ENCODE measurements at places on chromosomes 5 and 9.

DNA sequence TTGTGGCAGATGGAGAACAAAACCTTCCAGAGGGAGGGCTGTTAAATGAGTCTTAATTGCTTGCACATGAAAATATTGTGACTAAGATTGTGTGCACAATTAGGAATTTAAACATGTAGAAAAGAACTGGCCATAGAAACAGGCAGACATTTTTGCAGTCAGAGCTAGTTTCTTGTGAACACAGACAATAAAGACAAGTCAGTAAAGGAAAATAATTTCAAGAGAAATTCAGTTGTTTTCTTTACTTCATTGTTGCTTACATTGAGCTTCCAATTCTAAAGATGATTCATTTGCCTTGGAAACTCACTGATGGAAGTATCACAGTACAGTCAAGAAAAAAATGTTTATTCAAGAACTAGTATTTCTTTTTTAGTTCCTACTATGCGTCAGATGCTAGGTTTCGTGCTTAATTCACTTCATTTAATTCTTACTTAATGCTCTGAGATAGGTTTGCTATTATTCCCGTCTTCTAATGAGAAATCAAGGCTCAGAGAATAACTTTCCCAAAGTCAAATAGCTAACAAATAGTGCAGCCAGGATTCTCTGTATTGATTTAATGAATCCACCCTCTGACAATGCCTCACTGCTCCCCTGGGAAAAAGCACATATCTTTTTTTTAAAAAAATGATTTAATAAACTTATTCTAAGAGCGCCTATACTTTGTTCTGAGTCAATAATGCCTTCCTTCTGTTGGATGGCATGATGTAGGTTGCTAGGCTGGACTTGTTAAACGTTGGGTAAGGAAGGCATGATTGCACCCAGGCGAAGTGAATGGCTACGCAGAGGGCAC, 581.4 kb downstream of the RAB3C start:
- no peak for DNase-seq

- no peak for DNase-seq
Observed at GRCh38 chr5:4348919-4349318, 753.3 kb downstream of the IRX1 start.

DNA sequence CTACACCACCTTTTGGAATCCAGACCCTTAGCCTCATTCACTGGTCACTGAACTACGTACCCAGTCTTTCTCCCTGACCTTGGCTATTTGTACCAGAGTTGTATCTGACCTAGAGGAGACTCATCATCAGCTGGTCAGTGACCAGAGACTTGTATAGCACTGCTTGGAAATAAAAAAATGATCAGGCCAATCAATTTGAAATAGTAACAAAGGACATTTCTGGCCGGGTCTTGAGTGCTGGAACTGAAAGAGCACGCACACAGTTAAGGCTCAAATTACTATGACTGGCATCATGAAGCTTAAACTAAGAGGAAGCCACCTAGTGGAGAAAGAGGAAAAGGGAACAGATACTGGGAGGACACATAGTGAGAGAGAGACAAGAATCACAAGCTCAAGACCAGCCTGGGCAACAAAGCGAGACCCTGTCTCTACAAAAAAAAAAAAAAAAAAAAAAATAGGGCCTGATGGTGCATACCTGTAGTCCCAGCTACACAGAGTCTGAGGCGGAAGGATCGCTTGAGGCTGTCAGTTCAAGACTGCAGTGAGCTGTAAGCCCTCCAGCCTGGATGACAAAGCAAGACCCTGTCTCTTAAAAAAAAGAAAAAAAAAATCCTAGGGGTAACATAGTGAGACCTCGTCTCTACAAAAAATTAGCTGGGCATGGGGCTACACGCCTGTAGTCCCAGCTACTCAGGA, 12.8 kb upstream of the SRP19 start:
- DNase-seq = peak; percentile 52

DNA sequence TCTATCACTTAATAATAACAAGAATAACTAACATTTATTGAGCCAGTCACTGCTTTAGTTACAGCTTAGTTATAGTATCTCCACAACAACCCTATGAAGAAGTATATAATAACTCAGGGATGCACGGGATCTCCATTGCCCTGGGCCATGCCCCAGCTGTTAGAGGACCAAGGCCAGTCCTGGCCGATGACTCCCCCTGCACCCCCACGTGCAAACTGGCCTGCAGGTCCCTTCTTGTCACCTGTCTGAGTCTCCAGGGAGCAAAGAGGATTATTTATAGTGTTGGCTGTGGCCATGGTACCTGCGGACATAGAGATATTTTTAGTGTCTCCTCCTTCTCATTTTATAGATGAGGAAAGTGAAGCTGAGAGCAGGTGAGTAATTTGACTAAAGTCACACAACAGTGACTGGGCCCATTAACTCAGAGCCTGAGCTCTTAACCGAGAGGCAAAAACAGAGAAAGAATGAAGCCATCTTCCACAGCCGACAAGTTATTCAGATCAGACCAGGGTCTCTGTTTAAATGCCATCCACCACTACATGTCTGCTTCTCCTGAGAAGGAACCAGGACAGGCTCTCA, 94.4 kb downstream of the TMEM215 start:
- DNase-seq = no peak

DNA sequence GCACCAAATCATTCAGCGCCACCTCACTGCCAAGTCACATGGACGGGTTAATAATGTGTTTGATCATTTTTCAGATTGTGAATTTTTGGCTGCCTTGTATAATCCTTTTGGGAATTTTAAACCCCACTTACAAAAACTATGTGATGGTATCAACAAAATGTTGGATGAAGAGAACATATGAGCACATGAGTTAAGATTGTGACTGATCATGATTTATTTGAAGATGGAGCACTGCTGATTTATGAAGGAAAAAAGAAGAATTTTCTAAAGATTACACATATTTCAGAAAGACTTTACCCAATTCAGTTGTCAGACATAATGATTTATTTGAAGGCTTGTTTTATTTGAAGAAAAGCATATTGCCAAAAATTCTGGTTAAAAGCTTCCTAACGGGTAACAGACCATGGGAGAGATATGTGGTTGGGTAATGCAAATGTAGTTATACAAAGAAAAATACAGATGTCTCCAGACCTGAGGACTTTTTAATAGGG, 37.4 kb downstream of the TNFAIP8 start:
- DNase-seq = no peak

DNA sequence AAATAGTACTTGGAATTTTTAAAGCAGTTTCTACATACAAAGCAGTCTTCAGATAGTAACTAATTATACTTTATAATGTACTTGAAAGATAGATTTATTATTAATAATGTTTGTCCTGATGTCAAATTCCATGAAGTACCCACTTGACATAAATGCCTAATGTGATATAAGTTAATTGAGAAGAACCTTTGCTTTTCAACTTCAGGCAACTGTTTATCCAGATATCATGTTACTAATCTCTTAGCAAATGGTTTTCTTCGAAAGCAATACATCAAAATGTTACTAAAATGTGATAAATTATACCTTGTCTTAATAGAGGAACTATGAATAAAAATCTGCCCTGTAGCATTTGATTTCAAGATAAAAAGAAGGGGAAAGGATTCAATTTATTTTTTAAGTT, 146.8 kb upstream of the FBXL17 start:
- no peak for DNase-seq

- no peak for DNase-seq
Observed at GRCh38 chr9:110921705-110922104, 116.6 kb downstream of the LPAR1 start.

DNA sequence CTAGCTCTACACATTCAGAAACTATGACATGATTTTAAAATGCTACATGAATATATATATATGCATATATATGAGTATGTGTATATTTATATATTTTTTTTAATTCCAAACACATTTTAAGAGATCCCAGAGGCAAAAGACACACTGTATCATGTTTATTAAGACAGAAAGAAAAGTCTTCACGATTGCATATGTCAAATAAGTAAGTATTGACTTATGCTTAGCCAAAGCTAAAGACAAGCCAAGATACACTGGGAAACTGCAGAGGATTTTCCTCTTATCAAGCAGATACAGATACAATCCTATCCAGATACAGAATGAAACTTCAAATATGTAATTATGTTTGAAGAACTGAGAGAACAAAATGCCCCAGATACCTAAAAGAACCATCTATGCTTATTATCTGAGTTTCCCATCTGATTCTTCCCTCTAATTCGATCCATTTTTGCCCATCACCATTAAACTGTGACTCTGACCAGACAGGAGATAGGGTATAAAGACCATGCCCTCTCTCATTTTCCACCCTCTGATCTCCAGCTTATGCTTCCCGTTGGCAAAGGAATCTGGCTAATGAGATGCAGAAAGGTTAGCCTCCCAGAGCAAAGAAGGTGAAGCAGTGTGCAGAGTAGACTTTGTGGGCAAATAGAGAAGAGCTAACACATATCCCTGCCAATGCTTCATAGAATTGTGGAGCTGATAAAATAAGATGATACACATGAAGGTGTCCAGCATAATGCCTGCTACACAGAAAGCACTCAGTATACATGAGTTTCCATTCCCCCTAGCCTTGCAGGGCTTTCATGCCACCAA, 131.0 kb upstream of the TARS1 start:
- DNase-seq = no peak

All from GM20000 (cell line).